ENCODE measurements at places on chromosomes 3 and 15.

DNA sequence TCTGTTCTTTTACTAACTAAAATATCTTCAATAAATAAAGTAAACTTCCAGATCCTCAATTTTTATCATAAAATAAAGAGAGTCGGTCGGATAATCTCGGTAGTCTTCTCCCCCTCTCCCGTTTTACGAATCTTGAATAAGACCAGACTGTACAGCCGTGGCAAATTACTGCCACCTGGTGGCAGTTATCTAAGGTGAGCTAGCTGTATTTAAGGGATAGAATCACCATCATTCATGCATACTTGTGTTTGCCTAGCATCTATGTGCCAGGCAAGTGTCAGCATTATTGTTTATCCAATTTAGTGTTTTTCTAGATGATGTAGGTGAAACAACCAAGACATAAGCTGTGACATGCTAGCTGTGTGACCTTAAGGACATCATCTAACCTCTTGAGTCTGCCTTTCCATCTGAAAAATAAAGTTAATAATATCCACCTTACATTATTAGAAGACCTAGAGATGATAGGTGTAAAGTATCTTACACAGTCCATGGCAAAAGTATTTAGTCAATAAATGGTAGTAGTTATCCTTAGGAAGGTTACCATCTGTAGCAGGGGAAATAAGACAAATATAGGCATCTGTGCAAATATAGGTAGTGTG is 21.3 kb downstream of the DUT start:
- peak; percentile 88 for DNase-seq

GRCh38 chr15:66735909-66736305 is 33.9 kb downstream of the SMAD6 start:
- no peak for DNase-seq

GRCh38 chr3:176755552-176755951 is 441.7 kb downstream of the TBL1XR1 start:
- DNase-seq, result peak; percentile 10

DNA sequence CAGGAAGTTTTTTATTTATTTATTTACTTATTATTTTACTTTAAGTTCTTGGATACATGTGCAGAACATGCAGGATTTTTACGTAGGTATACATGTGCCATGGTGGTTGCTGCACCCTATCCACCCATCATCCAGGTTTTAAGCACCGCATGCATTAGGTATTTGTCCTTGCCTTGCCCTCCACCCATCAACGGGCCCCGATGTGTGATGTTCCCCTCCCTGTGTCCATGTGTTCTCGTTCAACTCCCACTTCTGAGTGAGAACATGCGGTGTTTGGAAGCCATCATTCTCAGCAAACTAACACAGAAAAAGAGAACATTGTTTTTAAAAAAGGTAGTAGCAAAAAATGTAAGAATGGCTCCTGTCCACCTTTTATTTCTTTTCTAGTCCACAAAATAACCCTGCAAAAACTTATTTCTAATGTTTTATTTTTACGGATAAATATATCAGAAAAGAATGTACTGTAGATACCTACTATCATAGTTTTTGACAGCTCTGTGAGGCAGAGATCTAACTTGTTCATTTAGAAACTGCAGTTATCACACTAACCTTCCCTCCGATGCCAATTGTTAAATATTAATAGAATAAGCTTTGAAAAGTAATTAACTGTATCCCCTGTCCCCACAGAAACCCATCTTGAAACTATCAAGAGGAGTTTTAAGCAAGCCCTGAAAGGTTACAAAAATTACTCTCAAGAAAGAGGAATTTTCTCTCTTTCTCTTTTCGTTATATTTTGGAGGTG is 189.2 kb downstream of the LPP start:
- no peak for DNase-seq

DNA sequence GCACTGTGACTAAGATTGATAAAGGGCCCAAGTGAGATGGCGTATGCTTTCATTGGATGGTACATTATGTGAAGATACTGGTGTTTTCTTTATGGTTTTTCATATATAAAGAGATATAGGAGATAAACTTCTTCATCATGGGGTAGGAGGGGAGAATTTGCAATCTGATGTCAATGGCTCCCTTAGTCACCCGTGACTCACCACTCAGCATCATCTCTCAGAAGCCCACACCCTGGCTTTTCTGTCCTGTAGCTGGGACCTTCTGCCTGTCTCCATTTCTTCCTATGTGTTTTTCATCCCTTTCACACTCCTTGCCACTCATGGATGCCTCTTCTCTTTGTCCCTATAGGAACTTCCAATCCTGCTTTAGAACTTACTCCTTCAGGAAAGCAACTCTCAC is 114.3 kb upstream of the SEMA6D start:
- no peak for DNase-seq

DNA sequence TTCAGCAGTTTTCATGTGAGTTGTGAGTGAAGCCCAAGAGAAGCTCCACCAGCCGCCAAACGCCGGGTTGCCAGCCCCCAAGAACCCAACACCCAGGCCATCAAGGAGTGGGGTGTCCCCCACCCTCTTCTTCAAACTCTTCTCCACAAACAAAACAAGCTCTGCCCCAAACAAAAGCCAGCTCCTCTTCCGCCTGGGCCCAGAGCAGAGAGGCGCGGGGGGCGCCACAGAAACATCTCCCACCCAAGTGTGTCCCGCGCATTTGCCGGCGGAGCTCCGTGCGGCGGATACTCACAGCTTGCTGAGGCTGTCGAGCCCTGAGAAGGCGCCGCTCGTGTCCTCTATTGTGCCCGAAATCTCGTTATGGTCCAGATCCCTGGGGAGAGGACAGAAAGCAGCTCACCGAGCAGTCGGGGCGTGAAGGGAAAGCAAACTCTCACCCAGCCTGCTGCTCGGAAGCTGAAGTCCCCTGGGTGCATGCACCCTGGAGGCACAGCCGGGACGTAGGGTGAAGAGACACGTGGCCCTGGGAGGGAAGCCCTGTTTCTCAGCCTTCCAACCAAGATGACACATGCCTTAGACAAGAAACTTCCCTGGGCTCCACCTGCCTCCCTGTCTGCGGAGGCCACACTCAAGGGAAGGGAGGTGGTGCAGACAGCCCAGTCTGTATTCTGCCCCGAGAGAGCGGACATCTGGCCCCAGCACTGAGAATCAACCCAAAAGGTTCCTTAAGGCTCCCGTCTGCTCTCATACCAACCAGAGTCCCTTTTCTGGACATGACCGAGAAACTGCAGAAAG is 95.7 kb downstream of the LRIG1 start:
- DNase-seq, result no peak

DNA sequence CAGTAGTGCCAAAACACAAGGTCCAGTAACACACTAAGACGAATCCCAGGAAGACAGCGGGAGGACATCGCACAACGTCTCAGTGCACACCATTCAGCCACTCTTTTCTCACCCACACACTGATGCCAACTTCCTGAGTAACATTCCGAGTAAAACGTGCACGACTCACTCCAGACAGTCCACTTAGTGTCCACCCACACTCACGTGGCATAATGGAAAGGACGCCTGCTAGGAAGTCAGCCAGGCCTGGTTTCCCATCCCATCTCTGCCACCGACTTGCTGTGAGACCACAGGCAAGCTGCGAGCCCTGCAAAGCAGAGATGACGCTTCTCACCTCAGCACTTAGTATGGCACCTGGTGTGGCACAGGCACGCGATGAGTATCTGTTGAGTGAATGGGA is 36.8 kb upstream of the VGLL4 start:
- DNase-seq, result no peak

DNA sequence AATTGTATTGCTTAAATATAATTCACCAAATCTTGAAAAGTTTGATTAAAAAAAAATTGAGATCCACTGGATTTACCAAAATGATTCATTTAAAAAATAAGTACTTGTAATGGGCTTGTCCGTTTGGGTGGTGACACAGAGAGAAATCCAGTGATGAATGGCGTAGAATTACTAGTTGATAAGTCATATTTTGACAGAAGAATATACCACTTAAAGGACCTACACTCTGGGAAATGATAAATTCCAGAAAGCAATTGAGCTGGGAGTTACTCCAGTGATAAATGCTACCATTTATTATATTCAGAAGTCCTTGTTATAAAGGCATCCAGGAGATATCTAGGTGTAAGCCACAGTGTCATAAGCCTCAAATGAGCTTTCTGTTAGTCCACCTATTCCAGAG is 141.8 kb upstream of the CFAP20DC start:
- no peak for DNase-seq

- no peak for DNase-seq
Measured at GRCh38 chr15:78923480-78924360, 21.1 kb downstream of the CTSH start.

- DNase-seq, result peak; percentile 74
Measured at GRCh38 chr3:71064291-71064955, 519.1 kb downstream of the FOXP1 start.

DNA sequence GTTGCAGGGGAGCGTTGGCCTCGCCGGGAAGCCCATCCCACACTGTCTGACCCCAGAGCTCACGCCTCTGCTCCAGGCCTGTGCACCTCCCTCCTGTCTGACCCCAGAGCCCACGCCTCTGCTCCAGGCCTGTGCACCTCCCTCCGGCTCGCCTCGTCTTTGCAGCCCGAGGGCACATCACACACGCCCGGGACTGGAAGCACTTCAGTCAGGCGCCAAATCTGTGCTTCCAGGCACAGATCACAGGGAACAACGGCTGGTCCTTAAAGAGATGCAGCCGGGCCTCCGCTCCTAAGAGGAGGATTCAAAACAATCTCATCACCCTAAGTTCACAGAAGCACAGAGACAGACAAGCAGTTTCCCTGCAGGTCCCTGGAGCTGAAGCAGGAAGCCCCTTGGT is 103.0 kb upstream of the RPL32 start:
- DNase-seq, result no peak

- DNase-seq, result no peak
Measured at GRCh38 chr15:90343302-90343790, 8.7 kb upstream of the ZNF774 start.

DNA sequence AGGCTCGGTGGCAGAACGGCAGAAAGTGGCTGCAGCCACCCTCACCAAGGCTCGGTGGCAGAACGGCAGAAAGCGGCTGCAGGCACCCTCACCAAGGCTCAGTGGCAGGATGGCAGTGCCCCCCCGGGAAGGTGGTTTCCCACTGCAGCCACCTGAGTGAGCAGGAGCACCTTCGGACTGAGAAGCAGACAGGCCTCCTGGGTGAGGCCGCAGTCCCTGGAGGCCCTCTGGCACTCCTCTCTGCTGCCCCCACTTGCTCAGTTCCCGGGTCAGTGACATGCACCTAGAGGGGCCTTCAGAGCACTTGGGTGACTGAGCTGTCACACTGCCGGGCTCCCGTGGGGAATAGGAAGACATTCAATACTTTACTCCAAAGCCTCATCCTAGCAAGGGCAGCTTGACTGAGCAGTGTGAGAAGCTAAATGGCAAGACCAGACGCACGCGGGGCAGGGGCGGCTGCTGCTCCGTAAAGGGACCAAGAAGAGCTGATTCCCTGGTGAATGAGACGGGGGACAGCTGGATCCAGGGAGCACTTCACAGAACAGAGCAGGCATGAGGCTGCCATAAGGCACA is 62.7 kb downstream of the PCSK6 start:
- no peak for DNase-seq

- peak; percentile 65 for DNase-seq
Measured at GRCh38 chr15:50315814-50316630, 39.0 kb downstream of the GABPB1 start.

DNA sequence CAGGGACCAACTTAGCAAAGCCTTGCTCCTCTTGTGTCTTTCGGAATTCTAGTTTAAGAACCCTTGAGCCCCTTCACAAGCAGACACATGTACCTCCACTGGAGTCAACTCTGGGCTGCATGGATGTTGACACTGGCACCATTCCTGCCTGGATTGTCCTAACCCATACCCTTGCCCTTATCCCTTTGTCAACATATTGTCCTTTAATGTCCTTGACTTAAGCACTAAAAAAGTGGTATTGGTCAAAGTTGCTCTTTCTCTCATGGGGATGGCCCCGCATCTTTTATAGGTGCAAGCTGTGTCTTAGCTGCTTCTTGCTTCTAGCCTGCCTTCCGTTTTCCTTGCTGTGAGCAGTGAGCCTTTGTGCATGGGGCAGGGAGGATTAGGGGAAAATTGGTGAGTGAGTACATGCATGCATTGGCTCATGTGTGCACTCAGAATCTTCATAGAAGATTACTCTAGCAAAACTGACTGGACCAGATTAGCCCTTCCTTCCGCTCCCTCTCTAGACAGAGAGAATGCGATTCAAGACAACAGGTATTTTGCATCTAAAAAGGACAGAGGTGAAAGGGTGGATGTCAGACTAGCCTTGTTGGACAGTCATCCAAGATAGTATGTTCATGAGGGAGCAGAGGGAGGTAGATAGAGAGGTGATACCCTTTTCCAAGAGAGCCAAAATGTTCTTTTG is 42.4 kb downstream of the TGFBR2 start:
- DNase-seq, result no peak

GRCh38 chr3:24709956-24710355 is 215.3 kb upstream of the THRB start:
- no peak for DNase-seq

- no peak for DNase-seq
Measured at GRCh38 chr15:68565726-68566125, 13.1 kb upstream of the CORO2B start.
